Dermis microvascular lymphatic vessel endothelial cell (primary cell): ENCODE measurements at places on chromosomes 3 and 15.

DNA sequence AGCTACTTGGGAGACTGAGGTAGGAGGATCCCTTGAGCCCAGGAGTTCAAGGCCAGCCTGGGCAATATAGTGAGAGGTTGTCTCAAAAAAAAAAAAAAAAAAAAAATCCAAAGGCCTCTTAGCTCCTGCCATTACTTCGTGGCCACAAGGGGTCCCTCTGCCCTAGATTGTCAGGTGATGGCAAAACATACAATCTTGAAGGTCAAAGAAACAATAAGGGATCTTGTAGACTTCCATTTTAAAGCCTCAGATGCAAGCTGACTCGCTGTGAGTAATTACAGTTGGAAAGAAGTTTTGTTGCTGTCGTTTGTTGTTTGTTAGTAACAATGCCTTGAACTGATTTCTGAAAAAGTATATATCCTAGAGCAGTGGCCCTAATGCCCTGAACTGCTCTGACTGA lies 55.9 kb upstream of the PLCL2 start:
- DNase-seq, result peak; percentile 78

DNA sequence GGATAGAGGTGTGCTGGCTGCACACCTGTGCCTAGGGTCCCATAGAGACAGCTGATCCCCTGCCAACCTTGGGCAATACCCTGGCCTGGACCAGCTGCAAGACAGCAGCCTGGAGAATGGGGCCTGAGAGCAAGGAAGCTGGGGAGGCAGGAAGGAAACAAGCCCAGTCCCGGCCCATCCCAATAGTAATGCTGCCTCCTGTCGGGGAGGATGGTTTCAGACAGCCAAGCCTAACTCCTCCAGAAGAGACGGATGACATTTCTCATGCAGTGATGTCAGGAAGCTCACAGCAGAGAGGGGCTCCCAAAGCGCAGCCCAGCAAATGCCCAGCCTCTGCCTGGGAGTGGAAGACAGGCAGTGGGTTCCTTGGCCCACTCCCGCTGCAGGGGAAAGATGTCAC lies 408.8 kb downstream of the OCA2 start:
- no peak for DNase-seq

GRCh38 chr3:17013050-17013449 lies 128.3 kb downstream of the PLCL2 start:
- DNase-seq, result no peak

- peak; percentile 19 for DNase-seq
Observed at GRCh38 chr3:131537531-131537930, 34.8 kb upstream of the MRPL3 start.

- no peak for DNase-seq
Observed at GRCh38 chr3:134892326-134892725, 97.3 kb downstream of the EPHB1 start.
